ENCODE measurements at places on chromosomes 1 and 21.

DNA sequence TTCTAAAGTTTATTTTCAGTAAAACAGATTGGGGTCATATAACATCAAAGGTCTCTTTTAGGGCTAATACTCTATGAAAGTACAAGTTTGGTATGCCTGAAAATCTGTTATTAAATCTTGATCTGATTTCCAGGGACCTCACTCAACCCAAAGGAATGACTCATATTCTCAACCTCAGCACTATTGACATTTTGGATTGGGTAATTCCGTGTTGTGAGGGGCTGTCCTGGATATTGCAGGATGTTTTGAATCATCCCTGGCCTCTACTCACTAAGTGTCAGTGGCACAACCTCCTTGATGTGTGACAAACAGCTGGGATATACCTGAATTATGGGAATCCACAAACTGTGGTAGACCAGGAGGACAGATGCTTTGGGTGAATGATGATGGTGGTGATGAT, 51.5 kb upstream of the CYP2J2 start:
- no peak for DNase-seq

GRCh38 chr1:42041031-42041430, 112.2 kb upstream of the GUCA2B start:
- DNase-seq, result no peak

- no peak for DNase-seq
Measured at GRCh38 chr21:35134309-35134708, 85.2 kb upstream of the RUNX1 start.

DNA sequence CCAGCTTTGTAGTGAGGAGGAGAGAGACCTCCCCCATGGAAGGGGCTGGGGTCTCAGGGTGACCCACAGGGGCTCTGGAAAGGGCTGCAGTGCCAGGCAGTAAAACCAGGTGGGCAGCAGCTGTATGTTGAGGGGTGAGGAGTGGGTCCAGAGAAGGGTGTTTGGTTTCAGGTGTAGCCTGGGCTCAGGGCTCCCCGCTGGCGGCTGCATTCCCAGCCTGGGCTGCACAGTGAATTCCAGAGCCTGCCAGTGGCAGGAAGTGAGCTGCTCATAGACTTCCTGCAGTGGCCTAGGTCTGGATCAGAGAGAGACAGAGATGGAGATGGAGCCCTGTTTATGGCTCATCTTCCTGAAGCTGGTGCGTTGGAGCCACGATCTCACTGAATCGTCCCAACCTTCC, 356.4 kb downstream of the PTPRU start:
- DNase-seq, result no peak

- no peak for DNase-seq
Measured at GRCh38 chr1:2595261-2595811, 8.8 kb downstream of the PRXL2B start.

- DNase-seq, result no peak
Measured at GRCh38 chr1:152189657-152190442, 30.8 kb upstream of the RPTN start.

GRCh38 chr1:92913093-92913819, 48.0 kb downstream of the DIPK1A start:
- DNase-seq, result no peak

DNA sequence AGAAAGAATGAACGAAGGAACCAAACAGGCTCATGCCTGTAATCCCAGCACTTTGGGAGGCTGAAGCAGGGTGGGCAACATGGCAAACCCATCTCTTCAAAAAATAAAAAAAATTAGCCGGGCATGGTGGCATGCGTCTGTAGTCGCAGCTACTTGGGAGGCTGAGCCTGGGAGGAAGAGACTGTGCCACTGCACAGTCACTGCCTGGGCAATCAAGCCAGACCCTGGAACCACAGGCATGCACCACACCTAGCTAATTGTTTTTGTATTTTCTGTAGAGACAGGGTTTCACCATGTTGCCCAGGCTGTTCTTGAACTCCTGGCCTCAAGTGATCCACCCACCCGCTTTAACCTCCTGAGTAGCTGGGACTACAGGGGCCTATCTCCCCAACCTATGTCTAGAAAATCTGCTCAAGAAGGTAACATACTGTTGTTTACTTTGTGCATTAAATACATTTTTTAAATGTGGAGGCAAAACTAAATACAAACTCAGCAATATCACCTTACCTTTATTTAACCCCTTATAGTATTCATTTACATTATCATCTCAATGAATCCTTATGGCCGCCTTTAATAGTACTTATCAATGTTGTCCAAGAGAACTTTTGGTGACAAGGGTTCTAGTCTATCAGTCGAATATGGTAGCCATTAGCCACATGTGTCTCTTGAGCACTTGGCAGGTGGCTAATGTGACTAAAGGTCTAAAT, 2.7 kb downstream of the KHDC4 start:
- DNase-seq, result no peak

- no peak for DNase-seq
Measured at GRCh38 chr1:107138166-107138565, 2.7 kb upstream of the NTNG1 start.

GRCh38 chr1:202656951-202657646, 53.2 kb downstream of the SYT2 start:
- no peak for DNase-seq

- no peak for DNase-seq
Measured at GRCh38 chr1:30875916-30876315, 32.6 kb downstream of the SDC3 start.

GRCh38 chr1:22957066-22957465, 15.6 kb downstream of the LACTBL1 start:
- DNase-seq, result no peak

DNA sequence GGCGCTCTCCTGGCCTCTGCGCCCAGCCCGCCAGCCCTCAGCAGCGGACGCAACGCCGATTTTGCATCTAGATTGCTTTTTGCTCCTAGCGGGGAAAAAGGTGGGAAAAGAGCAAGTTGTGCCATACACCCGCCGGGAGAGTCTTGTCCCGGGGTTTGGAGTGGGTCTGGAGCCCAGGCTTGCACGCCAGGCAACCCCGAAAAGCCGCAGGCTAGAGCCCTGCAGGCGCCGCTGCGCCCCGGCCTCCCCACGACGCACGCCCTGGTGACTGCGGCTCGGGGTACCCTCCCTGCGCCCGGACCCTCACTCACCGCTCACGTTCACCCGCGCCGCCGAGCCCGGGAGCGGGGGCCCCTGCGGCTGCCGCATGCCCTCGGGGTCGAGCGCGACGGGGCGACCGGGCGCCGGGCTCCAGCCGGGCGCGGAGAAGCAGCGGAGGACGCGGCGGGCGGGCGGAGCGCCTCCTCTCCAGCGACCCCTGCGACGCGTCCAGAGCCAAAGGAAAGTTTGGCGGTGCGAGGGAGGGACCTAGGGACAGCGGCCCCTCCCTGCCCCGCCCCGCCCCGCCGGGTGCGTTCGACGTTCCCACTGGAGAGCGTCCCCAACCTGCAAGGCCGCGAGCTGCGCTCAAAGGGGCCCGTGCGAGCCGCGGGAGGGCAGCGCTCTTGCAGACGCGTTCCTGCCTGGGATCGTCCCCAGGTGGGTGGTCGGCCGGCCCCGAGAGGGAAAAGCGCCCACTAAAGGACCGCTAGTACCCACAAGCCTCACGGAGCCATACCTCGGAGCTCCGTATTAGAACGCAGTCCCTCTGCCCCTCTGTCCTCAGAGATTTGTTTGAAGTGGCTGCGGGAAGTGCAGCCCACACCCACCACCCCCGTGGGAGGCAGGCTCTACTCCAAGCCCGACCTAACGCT, at the start of gene LPAR3:
Gene LPAR3 (minus strand): TSS at position 502 of the 914 bp plus-strand sequence. CDS start 27,086 bp downstream, outside the sequence.
- DNase-seq, result no peak

DNA sequence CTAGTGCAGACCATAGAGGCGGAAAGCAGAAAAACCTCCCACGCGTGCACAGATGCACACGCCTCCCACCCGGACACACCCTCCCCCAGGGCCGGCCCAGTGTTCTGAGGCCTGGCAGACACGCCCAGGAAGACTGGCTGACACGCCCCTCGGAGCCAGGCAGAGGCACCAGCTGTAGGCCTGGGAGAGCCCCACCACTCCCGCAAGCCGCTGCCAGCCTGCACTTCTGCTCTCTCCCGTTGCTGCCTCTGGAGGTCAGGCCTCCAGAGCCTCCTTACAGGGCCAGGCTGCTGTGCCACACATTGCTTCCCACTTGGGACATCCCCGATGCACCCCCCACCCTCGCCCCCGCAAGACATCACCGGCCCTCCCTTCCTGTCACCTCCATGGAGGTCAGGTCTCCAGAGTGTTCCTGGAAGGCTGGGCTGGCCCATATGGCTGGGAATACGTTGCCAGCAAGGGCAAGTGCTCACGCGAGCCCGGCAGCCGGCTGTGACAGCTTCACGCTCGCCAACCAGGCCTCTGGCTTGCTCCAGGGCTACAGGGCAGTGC, 40.4 kb downstream of the CASZ1 start:
- DNase-seq, result no peak

DNA sequence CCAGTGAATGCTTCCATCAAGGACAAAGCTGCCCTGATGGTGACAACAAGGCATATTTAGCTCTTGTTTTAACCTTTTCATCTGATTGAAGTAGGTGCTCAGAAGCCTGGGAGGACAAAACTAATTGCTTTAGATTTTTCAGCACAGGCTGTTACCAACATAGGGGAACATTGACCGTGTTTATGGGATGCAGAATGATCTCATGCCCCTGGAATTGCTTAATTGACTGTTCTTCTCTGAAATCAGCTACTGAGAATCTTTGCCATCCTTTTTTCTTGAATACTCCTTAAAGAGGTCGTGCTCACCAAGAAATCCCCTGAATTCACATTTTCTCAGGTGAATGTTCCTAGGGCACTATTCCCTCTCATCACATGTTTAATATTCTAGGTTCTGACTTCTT, 95.9 kb upstream of the CCDC190 start:
- no peak for DNase-seq
